GM12865 (cell line): ENCODE measurements at places on chromosomes 7 and 10.

- no peak for DNase-seq
These were observed 226.7 kb downstream of the EXOC4 start for GRCh38 chr7:133479456-133480065.

GRCh38 chr10:137606-138005 lies 2.4 kb downstream of the ZMYND11 start:
- no peak for DNase-seq

DNA sequence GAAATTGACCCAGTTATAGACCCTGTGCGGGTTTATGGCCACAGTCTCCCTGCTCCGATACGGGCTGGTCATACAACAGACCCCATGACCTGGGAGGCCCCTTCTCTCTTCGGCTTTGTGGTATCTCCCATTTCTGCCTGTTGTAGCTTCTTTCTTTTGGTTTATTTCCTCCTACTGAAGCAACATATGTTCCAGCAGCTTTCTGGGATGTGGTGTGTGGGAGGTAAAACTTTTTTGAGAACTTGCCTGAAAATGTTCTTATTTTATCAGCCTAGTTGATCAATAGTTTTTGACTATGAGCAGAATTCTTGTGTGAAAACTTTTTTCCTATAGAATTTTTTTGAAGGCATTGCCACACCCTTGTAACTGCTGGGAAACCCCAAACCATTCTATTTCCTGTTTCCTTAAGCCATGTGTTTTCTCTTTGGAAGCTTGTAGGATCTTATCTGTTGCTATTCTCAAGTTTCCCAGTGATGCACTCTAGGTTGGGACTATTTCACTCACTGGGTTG lies 80.0 kb downstream of the DAGLB start:
- DNase-seq, result no peak

DNA sequence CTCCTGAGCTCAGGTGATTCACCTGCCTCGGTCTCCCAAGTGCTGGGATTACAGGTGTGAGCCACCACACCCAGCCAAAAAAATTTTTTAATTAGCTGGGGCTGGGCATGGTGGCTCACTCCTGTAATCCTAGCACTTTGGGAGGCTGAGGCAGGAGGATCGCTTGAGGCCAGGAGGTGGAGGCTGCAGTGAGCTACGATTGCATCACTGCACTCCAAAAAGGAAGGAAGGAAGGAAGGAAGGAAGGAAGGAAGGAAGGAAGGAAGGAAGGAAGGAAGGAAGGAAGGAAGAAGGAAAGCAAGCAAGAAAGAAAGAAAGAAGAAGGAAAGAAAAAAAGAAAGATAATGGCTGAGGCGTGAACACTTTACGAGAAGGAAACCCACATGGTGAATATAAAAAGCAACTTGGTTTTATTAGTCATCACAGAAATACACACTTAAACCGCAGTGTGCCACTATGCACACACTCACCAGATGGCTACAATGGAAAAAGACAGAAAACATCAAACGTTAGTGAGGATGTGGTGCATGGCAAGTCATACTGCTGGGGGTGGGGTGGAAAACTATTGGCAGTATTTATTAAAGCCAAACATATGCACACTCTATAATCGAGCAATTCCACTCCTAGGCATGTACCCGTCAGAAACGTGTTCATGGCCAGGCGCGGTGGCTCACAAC lies 4.4 kb upstream of the CCL26 start:
- peak; percentile 62 for DNase-seq

DNA sequence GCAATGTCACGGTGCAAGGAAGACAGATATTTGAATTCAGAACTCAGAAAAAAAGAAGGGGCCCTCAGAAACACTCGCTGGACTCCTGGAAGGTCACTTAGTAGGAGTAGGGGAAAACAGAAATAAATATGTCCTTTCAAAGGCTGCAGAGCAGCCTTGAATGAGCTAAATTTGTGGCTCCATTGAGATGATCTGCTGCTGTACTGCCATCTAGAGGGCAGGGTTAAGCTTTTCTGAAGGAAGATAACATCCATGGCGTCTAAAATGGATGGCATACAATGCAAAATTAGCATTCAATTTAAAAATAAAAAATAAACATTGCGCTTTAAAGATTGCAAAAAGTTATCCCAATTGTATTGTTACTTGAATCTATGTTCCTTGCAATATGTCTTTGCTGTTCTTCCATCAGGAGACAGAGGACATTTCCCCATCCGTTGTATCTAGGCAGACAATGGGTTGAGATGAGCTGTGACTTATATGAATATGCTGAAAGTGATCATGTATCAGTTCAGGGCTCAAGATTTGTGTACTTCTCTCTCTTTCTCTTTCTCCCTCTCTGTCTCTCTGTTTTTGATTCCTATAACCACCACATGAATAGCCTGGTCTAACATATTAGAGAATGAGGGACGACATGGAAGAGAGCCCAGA lies 642.2 kb downstream of the SH2D4B start:
- DNase-seq, result peak; percentile 68

DNA sequence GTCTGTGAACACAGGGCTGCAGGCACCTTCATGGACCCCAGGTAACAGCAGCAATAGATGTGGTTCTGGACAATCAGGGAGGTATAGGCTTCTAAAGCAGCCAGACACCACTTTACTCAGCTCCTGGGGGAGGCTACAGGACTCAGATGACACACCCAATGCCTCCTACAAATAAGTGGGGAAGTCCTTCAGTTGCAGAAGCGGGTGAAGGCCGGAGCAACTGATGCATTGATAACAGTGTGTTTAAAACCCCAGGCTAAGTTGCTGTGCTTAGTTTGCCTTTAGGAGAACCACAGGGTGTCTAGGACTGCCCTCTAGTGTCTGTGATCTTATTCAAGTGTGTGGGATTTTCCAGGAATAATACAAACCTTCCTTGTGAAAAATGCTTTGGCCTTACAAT lies 5.9 kb upstream of the ITGA8 start:
- peak; percentile 36 for DNase-seq

- DNase-seq, result peak; percentile 59
These were observed 26.7 kb downstream of the MICALL2 start for GRCh38 chr7:1432411-1433082.

DNA sequence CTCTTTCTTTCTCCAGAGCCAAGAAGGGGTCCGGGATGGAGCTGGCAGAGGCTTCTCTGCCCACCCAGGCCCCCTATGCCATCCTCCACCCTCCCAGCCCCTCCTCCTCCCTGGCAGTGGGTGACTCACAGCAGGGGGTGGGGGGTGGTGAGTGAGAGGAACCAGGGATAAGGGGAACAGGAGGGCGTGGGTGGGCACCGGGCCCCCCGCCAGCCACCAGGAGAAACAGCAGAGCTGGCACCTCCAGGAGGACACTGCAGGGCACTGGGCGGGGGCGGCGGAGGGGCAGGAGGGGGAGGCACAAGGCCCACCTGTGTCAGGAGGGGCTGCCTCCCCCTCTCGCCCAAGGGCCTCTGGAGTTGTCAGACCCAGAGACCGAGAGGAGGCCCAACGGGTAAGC lies 56.0 kb downstream of the CAMK2B start:
- DNase-seq, result no peak

- DNase-seq, result no peak
These were observed 30.4 kb upstream of the ADD3 start for GRCh38 chr10:109977382-109977806.

DNA sequence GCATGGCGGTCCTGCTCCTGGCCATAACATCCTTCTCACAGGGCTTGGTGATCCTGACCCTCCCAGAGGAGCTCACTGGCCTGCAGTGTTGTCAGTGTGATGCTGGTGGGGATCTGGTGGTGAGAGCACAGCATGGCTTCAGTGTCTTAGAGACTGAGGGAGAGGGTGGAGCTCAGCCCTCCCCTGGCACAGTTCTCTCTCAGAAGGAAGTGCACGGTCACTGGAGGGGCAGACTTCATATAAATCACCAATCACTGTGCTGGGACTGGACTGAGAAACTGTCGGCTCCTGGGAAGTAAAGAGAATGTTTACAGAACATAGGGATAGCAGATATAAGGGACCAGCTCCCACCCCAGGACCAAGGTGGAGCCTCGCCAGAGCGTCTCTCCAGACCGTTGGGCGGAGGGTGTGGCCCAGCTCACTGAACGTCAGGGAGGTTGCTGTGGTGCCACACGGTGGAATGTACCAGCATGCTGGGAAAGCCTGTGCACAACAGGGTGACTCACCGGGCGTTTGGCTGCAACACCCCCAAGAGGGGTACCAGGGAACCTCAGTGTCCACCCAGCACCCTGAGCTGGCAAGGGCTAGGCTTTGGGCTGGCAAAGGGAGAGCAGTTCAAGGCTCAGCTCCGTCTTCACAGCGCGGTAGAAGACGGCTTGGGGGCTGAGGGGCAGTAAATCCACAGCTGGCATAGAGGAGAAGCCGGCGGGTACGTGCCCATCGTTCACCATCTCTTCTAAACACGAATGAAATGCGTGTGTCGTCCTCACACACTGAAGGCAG lies 8.8 kb upstream of the GET4 start:
- no peak for DNase-seq

DNA sequence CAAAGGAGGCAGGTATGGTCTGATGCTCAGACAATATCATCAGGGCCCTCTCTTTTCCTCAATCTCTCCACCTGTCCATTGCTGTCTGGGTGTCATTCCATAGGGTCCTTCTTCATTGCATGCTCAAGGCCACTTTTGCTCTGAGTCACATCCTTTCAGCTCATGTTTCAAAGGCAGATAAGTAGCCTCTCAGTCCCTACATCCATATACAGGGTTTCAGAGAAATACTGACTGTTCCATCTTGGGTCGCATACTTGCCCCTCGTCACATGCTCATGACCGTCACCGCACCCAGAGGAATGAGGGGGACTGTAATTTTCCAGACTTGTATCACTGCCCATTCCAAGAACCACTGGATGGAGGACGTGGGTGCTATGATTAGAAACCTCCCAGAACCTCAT lies 93.4 kb downstream of the FAM107B start:
- DNase-seq, result no peak

GRCh38 chr10:15439341-15439842 lies 68.3 kb upstream of the FAM171A1 start:
- no peak for DNase-seq

GRCh38 chr10:128109707-128110106 lies 16.5 kb downstream of the MKI67 start:
- no peak for DNase-seq

DNA sequence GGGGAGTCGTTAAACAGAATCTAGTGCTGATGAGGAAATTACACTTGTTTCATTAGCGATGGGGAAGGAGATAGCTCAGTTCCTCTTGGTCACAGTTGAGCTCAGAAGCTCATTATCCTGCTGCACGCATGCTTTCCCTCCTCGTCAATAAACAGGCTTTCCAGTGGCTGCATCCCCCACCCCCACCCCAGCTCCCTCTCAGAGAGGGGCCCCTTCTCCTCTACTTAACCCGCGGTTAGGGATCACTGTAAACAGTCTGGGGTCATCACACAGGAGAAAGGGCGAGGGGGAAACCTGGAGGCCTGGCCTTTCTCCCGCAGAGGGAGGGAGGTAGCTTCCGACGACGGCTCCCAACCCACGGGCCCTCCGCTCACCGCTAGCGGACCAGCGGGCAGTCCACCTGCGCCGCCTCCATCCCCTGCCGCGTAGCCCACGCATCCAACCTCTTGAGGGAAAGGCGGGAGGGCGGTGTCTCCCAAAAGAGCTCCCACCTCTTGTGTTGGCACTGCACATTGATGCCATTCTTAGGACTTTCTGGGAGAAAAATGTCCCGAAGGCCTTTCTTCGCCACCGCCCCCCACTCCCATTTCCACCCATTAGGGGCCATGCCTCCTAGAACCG lies 80.8 kb downstream of the PAX2 start:
- DNase-seq, result no peak

- DNase-seq, result no peak
These were observed 77.6 kb downstream of the ITGA8 start for GRCh38 chr10:15642095-15642494.

- DNase-seq, result no peak
These were observed 15.8 kb downstream of the MET start for GRCh38 chr7:116687801-116688201.

GRCh38 chr10:1180071-1180730 lies 124.0 kb downstream of the WDR37 start:
- DNase-seq, result no peak

DNA sequence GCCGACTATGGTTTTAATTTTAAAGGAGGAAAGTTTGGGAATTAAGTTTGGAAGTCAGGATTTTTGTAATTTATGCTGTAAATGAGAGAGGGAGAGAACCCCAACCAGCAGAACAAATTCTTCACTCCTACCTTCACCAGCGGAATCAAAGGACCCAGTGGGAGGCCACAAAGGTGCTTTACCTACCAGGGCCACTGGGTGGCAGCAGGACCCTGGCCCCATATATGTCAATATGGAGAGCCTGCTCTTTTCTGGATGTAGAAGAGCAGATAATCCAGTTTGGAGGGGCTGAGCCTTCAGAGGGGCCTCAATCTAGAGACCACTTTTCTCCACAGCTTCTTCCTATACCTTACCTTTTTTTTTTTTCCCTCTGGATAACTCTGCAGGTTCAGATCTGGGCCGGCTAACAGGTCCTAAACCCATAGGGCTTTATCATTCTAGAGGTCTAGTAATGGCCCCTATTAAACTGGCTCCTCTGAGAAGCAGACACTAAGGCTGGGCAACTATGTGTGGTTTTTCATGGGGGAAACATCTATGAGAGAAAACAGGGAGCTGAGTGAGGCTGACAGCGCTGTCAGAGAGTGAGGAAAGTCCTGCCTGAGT lies 8.5 kb upstream of the SCD start:
- peak; percentile 77 for DNase-seq

- DNase-seq, result no peak
These were observed 104.8 kb downstream of the EMX2 start for GRCh38 chr10:117647306-117647705.

DNA sequence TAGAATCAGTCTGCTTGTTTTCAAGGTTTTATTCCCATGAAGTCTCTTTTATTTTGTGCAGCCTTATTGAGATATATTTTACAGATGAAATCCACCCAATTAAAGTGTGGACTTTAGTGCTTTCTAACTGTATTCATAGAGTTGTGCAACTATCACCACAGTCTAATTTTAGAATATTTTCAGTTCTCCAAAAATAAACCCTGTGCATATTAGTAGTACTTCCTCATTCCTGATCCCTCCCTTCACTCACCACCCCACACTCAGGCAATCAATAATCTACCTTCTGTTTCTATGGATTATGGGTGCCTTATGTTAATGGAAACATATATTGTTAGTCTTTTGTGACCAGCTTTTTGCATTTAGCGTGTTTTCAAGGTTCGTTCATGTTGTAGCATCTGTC lies 185.7 kb upstream of the TMEM72 start:
- no peak for DNase-seq

DNA sequence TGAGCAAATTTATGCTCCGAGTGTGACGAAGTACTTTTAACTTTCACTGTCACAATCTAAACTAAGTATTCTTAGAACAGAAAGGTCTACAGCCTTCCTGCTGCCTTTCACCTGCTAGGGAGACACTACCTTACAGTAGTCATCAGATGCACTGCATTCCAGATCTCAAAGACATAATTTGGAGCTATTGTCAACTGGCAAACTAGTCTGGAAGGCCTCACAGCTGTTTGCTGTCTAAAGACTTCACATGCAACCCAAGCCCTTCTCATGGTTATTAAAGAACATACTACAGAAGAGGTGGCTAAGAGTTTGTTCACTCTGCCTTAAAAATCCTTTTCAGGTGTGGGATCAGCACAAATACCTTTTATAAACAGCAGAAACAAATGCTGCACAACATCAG lies 91.8 kb upstream of the KCNIP2 start:
- DNase-seq, result no peak
